Inflammatory macrophage treated with lipopolysaccharide for 4 hours (primary cell): ENCODE measurements at places on chromosomes 16 and 17.

DNA sequence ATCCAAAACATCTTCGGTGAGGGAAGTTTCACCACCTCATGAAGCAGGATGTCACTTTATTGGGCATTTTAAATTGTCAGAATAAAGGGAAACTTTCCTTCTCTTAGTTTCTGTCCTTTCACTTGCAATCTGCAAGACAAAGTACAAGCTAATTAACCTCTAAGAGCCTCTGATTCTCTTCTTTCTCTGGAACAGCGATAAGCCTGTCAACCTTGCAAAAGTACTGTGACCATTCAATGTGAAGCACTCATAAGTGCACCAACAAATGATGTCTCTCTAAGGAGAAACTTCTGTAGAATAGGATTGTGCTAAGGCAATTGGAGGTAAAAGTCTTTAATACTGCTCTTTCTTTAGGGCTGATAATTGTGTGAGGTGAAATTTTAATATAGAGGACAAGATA is 1622.3 kb downstream of the CDH8 start:
- no peak for DNase-seq

GRCh38 chr16:88478889-88479792 is 26.1 kb downstream of the ZFPM1 start:
- no peak for DNase-seq

DNA sequence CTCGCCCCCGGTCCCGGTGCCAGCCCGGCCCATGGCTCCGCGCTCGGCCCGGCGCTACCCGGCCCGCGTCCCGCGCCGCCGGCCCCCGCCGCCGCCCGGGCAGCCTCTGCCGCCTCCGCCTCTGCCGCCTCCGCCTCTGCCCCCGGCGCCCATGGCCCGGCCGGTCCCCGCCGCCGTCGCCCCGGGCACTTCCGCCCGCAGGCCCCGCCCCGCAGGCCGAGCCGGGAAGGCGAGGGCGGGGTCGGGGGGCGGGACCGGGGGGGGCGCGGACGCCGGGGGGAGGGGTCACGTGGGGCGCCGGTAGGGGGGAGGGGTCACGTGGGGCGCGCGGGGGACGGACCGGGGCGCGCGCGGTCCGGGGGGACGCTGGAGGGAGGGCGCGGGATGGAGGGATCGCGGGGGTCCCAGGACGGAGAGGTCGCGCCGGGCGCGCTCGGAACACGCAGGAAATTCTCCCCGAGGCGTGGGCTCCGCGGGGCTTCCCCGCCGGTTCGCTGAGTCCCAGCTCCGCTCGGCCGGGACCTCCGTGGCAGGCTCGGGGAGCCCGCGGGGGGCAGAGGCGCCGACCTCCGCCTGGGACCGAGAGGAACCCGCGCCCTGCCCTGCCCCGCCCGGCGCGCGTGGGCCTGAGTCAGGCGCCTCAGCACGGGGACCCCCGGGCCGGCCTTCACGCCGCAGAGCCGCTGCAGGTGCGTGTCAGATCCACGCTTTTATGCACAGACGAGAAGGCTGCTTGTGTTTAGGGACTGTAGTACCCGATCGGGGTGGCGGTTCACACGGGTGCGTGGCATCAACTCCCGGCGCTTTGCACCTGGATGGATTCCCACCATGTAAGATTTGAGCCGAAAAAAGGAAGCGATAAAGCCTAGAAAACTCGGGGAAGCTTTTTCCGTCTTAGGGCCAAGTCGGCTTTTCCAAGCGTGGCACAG is at the start of gene PGAP6:
Gene PGAP6, minus strand, starts transcription at position 190 of the 929 bp plus-strand sequence. Its CDS starts 157 bp downstream, at position 33.
- peak; percentile 80 for DNase-seq

GRCh38 chr16:51522902-51523301 is 371.8 kb upstream of the SALL1 start:
- no peak for DNase-seq

DNA sequence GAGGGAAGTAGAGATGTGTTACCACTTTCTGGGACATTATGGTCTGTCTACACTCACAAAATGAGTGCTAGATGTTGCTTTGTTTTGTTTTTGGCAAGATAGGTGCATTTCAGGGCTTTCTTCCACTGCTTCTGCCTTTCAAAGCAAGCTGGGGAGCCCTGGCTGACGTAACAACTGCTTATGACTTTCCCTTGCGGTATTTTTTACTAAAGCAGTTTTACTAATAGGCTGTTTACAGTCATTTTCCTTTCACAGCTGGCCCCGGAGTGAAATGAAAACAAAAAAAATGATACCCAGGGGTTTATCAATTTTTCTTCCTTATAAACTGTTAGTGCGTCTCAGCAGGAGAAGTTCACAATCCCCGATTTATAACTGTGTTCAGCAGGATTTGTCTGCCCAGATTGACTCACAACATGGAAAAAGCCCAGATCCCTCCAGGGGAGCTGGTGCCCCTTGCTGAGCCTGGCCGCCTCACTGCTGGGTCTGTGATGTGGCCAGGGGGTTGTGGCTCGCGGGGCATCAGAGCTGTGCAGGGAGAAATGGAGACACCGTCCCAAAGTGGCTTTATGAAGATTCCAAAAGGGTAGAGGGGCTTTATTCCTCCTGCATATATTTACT is 184.4 kb upstream of the HS3ST3A1 start:
- DNase-seq = no peak

GRCh38 chr17:71402661-71403141 is 718.1 kb upstream of the SOX9 start:
- DNase-seq = no peak

DNA sequence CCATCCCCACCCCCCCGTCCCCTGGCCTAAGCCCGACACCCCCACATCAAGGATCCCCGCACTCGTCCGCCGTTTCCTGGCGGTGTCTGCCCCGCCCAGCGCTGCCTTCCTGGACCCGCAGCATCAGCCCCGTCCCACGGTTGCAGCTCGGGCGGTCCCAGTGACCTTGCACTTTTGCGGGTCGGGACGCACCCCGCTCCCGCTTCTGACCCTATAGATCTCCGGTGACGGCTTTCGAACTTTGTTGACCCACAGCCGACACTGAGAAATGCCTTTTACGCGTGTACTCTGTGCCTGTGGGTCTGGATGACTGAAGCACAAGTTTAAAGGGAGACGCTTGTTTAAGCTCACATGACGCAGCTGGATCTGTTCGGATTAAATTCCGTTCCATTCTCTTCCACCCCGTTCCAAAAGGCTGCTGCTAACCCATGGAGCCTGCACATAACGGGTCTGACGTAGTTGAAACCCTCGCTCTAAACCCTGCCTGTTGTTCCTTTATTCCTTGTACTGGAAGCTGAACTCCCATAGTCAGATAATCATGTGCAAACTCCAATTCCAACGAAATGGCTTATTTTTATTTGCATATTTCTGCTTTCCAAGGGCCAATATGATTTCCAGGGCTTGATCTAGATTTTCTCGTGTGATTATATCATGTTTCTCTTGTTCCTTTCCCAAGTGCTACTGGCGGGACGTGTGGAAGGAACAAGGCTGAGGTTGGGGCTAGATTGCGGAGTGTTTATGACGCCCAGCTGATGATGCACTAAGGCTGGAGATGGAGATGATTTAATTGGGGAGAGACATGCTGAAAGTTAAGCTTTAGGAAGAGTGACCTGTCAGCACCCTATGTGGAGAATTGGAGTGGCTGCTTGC is 834 bp downstream of the FLYWCH1 start:
- peak; percentile 19 for DNase-seq

- DNase-seq = no peak
Measured at GRCh38 chr17:19937522-19937921, 40.1 kb downstream of the AKAP10 start.

DNA sequence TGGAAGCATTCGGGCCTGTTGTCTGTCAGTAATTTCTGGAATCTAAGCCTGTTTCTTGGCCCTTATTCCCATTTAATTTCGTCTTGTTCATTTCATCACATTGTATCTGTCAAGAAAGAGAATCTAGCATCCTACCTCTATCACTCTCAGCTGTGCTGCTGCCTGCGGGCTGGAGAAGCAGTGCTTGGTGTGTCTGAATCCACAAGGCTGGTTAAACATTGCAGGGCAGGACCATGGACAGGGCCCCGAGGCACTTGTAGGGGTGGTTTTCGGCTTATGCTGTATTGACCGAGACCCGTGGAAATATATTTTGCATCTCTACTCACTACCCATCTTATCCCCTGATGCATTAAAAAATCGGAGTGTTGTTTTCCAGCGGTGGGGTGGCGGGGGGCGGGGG is 3.1 kb downstream of the RAB11FIP4 start:
- DNase-seq = peak; percentile 19

DNA sequence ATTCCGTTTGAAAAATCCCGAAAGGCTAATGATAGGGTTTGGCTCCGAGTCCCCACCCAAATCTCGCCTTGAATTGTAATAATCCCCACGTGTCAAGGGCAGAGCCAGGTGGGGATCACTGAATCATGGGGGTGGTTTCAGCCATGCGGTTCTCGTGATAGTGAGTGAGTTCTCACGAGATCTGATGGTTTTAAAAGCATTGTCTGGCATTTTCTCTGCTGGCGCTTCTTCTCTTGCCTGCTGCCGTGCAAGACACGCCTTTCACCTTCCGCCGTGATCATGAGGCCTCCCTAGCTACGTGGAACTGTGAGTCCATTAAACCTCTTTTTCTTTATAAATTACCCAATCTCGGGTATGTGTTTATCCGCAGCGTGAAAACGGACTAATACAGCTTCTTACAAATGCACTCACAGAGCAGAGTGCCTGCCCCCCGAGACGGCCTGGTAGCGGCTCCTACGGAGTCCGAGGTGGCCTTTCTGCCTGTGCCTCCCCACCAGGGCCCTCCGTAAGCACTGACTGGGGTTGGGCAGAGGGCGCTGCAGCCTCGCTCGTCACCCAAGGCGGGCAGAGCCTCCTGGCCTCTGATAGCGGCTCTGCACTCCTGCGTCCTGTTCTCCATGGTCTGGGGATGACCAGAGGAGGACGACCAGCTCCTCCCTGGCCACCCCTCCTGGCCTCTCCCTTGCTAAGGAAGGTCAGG is 131.7 kb downstream of the FOXL1 start:
- no peak for DNase-seq

DNA sequence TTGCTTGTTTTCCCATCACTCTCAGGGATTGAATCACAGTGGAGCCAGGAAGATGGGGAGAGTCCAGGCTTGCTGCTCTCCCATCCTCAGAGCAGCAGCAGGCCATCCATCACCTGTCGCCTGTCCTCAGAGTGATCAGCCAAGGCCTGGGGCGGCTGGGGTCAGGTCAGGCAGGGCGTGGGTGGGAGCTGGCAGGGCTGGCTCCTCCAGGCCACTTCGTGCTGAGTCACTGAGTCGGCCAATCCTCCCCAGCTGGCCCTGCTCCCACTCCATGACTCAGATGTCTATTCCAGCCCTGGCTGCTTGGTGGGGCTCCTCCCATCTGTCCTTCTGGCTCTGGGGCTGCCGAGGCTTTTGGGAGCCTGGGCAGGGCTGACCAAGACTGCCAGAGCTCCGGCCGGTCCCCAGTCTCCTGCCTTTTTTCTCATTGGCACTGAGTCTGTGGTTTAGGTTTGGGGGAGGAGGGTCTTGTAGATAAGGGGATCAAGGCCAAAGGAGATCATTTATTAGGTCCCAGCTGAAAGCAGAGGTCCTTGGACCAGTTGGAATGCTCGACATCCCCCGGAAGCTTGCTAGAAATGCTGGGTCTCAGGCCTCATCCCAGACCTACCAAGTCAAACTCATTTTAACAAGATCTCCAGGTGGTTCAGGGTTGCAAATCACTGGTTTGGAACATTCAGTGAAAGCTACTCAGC is 72.7 kb downstream of the ABCC1 start:
- peak; percentile 78 for DNase-seq

- no peak for DNase-seq
Measured at GRCh38 chr17:80517641-80518040, 27.0 kb upstream of the RPTOR start.

- DNase-seq = no peak
Measured at GRCh38 chr16:59121411-59122261, 387.5 kb upstream of the GOT2 start.

DNA sequence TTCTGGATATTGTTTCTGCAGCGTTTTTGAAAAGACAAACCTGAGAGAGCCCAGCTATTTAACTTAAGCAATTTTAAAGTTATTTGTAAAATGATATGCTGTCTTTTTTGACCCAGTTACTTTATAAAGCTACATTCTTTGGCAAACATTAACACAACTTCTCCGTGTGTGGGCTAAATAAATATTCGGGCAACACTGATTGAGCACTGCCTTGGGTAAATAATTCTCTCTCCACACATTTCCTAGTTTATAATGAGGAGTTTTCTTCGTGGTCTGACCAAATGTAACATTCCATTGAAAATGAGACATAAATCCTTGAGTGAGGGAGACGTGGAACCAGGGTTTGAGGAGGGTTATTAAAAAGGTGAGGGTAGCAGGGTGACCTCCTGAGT is 142.8 kb downstream of the WWOX start:
- DNase-seq = no peak

DNA sequence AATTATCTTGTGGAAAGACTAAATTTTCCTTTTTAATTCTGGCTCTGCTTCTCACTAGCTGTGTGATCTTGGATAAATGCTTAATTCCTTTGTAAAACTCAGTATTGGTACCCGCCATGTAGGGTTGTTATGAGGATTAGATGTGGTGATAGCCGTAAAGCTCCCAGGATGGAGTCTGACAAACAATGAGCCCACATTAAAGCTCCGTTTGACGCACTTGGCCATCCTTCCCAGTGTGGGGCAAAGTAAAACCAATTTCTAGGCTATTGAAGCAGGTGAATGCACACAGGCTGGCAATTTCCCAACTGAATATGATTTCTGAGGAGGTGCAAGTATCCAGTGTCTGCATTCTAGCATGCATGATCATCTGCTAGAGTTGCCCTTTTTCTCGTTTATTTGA is 123.6 kb downstream of the MRTFB start:
- DNase-seq = no peak

- DNase-seq = peak; percentile 55
Measured at GRCh38 chr16:74862743-74863244, 88.2 kb upstream of the FA2H start.

DNA sequence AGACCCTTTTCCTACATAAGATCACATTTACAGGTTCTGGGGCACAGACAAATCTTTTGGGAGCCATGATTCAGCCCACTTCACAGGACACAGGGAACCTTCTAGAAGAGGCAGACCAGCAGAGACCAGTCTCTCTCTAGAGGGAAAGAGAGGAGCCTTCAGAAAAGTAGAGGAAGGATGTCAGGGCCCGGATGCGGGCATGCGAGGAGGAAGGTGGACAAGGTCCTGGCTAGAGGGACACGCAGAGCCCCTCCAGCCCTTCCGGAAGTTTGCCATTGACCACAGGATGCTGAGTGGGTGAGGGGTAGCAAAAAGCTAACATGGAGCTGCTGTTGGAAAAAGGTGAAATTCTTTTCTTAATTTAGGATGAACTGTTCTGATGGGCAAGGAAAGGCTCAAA is 55.8 kb upstream of the MEAK7 start:
- DNase-seq = no peak

DNA sequence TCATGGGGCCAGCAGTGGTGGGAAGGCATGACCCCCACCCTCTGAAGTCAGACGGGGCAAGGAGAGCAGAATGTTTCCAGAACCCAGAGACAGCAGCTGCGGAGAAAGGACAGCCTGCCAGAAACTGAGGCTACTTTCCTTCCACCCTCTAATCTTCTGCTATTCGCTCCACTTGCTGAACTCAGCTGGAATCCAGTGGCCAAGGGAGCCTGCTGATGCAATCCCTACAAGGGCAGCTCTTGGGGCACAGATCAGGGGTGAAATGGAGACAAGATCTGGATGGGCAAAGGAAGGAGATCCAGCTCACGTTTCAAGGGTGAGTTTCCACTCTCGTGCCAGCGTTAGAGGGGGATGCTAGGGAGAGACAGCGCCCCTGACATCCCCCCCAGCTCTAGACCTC is 479.1 kb downstream of the SLC39A11 start:
- DNase-seq = no peak

- DNase-seq = peak; percentile 88
Measured at GRCh38 chr16:24273508-24274182, 17.5 kb downstream of the CACNG3 start.
